Ureter (tissue), 1 donor: ENCODE measurements at places on chromosomes 2 and 18. TPM values are rescaled to one million over a fixed set of nuclear protein-coding genes. Genes with fewer than 3 reads are reported as not detected.

The STON1 gene
- total RNA-seq, result 16.2 TPM

- DNase-seq, result no peak
These were observed 962 bp downstream of the TANK start for GRCh38 chr2:161161074-161161706.

- DNase-seq, result no peak
These were observed 68.6 kb downstream of the ZBTB7C start for GRCh38 chr18:48340560-48340959.

GRCh38 chr18:69956057-69956456, 8.4 kb upstream of the CD226 start:
- DNase-seq, result no peak

The SOX11 gene
- not detected for total RNA-seq

- DNase-seq, result no peak
These were observed 88.1 kb upstream of the MAP4K4 start for GRCh38 chr2:101609433-101609832.

The DNMT3A gene
- total RNA-seq, result 40.1 TPM

GRCh38 chr2:37391711-37392110, 47.3 kb downstream of the QPCT start:
- DNase-seq, result no peak

DNA sequence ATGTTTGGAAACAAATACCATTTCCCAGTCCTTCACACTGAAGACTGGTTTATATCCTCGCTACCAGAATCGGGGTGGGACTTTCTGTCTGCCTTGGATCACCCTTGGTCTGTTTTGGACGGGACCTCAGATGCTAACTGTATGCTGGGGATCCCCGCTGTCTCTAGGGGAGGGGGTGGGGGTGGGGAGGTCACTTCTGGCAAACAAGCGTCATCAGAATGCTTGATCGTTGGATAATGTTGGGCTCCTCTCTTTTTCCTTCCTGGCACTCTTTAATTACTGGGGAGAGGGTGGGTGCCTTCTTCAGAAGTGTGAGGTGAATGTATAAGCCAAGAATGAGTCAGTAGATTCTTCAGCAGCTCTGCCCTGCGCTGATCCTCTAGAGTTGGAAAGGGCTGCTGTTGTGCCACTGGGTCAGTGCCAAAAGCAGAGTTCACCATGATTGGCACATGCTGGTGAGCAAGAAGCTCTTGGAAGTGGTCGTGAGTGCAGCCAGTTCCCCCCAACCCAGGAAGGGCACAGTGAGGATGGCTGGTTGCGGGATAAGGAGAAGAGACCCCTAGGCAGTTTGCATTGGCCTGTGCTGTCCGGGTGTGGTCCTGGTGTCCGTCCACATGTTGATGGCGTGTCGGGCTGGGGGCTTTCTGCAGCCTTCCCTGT, 32.2 kb downstream of the DGKD start:
- no peak for DNase-seq

DNA sequence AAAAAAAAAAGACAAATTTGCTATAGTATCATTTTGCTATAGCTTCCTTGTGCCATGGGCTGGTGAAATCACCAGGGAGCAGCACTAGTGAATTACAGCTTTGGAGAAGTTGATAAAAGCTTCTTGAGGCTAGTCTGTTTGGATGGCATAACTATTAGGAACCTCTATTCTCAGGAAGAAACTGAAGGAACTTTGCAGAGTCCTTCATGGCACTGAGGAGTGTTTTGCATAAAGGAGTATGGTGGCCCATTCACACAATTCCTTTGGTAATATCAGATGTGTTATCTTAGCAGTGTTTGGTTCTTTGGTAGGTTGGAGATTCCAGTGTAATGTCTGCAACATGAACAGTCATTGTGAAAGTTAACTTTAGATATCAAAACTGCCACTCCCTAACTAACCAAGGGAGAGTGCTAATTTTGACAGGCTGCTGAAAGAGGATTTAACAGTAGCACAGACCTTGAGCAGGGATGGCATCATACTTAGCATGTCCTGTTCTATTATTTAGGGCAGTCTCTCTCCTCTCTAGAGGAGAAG, 76.6 kb upstream of the ZFP36L2 start:
- no peak for DNase-seq

The OTX1 gene
- total RNA-seq, result 0.36 TPM

- DNase-seq, result no peak
These were observed 114.1 kb upstream of the PKDCC start for GRCh38 chr2:41933585-41934320.

The EDAR gene
- 0.96 TPM for total RNA-seq

DNA sequence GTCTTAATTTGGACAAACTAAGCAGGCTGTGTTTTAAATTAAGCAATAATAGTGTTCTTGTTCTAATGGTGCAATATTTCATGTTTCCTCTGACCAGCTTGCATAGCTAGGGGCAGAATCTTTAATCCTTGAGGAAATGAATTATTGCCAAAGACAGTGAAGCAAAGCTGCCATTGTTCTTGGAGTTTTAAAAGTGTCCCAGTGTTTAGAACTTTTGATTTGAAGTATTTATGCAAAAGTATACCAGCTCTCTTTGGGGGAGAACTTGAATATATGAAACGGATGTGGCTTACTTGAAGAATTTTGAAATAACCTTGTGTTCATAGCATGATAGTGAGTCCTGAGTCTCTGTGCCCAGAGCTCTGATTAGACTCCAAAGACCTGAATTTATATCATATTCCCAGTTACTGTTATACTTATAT, 33.4 kb downstream of the ITGA6 start:
- no peak for DNase-seq

DNA sequence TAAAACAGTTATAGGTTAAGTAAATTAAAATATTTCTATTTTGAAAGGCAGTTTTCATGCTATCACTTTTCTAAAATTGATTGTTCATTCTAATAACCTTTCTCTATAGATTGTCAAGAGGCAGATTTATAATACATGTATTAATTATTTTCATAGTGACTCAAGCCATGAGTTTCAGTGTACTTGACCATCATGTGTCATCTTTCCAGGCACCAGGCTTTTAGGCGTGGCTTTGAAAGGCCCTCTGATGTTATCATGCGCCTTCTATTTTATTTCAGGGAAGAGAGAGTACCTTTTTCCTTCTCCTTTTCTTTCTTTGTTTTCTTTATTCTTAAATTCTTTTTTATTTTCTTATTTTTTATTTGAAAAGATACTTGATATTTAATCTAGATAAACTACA, 128.3 kb upstream of the ETAA1 start:
- DNase-seq, result no peak

GRCh38 chr2:238924796-238925195, 76.9 kb downstream of the TWIST2 start:
- DNase-seq, result no peak

DNA sequence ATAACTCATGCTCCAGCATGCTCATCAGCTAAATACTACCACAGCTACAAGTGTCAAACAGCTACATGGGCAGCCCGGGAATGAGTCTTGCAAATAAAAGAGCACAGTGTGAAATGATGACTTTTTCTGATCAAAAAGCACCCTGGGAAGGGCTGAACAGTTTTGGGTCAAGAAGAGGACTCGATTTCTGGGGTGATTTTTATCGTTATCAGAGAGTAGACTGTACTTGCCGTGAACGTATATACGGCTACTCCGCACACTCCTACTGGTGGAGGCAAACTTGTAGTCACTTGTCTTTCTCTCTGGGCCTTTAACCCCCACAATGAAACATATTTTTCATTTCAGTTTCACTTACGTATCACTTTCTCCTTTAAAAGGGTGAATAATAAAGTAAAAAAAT, 54.4 kb downstream of the NCKAP5 start:
- DNase-seq, result no peak

The RNF152 gene
- 52.9 TPM for total RNA-seq

The ELOA2 gene
- total RNA-seq, result not detected

- no peak for DNase-seq
These were observed 20.2 kb upstream of the MRO start for GRCh38 chr18:50839996-50840395.

GRCh38 chr2:137208431-137208891, 443.1 kb downstream of the THSD7B start:
- no peak for DNase-seq

GRCh38 chr18:63477200-63477599, 442 bp downstream of the SERPINB5 start:
- no peak for DNase-seq

GRCh38 chr18:29648891-29649290, 1393.7 kb downstream of the DSC3 start:
- no peak for DNase-seq

The SPDYA gene
- total RNA-seq, result 2.5 TPM

DNA sequence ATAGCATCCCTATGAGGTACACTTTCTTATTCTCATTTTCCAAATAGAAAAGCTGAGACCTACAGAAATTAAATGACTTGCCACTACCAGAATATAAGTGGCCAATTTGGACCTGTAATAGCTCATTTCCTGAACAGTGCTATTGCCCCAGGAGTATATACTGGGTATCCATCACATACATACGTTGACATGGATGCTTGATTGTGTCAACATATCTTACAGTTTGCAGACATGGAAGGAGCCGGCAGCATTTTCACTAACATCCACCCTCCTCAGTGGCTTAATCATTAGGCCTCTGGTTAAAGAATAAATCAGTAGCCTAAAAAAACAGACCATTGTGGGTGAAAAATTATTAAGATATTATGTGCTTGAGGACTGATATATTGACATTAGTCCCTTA, 829.3 kb downstream of the LRP1B start:
- DNase-seq, result no peak

DNA sequence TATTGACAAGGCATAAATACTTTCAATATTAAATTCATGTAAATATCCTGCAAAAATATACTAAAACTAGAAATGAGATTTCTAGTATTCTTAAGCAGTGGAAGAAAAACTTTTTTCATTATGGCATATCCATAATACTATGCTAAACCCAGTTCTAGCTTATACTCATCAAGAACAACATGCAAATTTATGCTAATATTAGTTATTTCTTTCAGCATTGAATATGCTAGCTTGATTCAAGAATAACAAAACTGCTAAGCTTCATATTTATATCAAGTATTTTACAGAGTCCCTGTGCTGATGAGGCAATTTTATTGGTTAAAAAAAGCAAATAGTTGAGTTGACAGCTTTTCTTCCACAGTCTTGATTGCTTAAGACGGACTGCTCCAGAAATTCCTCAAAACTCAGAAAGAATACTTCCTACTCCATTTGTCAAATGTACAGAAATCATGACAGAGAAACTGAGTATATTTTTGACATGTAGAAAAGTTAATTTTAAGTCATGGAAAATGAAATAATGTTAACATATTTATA, 105.0 kb downstream of the PIGN start:
- DNase-seq, result no peak

The ANKRD53 gene
- 1.8 TPM for total RNA-seq
